ENCODE measurements at places on chromosomes 1 and 21.
A peak's percentile ranks its signal among the peaks of the same experiment; 100 is the strongest.

DNA sequence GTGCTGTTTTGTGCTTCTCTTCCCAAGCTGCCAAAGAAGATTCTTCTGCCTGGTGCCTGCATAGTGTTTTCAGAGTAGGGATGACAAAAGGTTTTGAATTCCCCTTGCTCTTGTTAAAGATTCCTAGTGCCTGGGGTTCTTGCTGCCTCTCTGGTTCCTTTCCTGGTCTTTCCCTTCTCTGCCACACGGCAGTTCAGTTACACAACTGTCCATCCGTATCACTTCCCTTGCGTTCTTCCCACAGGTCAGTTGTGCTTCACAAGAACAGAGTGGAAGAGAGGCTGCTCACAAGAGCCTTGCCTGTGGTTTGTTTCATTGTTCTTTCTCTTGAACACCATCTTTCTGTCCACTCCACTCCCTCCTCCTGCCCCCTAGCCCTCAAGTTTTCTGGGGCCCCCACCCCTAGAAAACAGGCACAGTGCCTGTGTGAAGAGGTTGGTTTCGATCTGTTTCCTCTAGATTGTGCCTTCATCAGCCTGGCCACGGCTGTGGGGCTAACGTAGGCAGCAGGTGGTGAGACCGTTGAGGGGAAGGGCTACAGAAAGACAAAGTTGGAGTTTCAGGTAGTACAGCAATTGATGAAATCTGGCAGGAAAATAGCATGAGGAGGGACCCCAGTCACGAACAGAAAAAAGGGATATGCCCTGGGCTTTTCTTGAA lies 5.8 kb downstream of the VASH2 start:
- H3K27me3 ChIP-seq: peaks cover 14% of the 10 kb centered on the region
- no peak overlapping the region for H3K4me3 ChIP-seq
- DNase-seq: no peak
- no peaks in the 10 kb centered on the region for H3K36me3 ChIP-seq
- no peak overlapping the region for H3K27ac ChIP-seq

- no peaks in the 10 kb centered on the region for H3K4me1 ChIP-seq
- H3K4me3 ChIP-seq: no peak overlapping the region
- no peaks in the 10 kb centered on the region for H3K27me3 ChIP-seq
- no peak for DNase-seq
- no peak overlapping the region for H3K27ac ChIP-seq
Measured at GRCh38 chr1:225539069-225539468, 111.2 kb upstream of the LBR start.

DNA sequence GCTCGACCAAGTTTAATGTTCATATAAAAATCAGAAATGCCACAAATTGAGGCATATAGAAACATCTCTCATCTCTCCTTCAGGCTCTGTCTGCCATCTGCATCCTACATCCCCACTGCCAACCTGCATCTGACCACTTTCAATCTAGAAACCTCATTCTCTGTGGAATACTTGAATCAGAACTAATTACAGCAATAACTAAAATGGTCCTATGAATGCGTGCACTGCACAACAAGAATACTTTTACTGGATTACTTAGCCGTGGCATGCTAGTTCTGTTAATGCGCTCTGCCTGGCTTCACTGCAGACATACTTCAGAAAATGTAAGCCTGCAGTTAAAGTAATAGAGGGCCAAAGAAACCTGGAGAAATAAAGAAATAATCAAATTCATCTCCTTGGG lies 89.8 kb upstream of the NR5A2 start:
- H3K4me1 ChIP-seq: no peaks in the 10 kb centered on the region
- no peaks in the 10 kb centered on the region for H3K27me3 ChIP-seq
- no peaks in the 10 kb centered on the region for H3K36me3 ChIP-seq
- DNase-seq: no peak
- H3K27ac ChIP-seq: no peak overlapping the region

- no peaks in the 10 kb centered on the region for H3K4me1 ChIP-seq
- no peak overlapping the region for H3K4me3 ChIP-seq
- no peak for DNase-seq
- no peak overlapping the region for H3K27ac ChIP-seq
Measured at GRCh38 chr21:38417726-38418125, 80.6 kb downstream of the ERG start.

DNA sequence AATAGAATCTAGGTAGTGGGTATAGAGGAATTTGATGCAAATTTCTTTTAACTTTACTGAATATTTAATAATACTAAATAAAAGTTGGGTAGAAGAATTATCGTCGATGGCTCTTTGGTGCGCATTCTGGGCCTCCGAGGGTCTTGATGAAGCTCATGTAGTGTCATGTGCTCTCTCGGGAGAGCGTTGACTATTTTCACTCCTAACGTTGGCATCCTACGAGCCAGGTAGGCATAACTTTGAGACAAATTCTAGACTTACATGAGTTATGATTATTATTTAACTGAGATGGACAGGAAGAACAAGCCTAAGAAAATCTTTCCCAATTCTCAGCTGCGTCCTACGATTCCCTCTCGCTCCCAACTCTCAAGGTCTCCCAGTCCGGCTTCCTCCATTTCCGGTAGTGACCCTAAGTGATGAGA lies 550 bp upstream of the PCAT6 start:
- DNase-seq: no peak
- H3K36me3 ChIP-seq: no peaks in the 10 kb centered on the region
- H3K4me3 ChIP-seq: peak overlapping the region; percentile 95
- peak overlapping the region; percentile 69 for H3K27ac ChIP-seq
- H3K27me3 ChIP-seq: no peaks in the 10 kb centered on the region
- H3K4me1 ChIP-seq: peaks cover 36% of the 10 kb centered on the region

DNA sequence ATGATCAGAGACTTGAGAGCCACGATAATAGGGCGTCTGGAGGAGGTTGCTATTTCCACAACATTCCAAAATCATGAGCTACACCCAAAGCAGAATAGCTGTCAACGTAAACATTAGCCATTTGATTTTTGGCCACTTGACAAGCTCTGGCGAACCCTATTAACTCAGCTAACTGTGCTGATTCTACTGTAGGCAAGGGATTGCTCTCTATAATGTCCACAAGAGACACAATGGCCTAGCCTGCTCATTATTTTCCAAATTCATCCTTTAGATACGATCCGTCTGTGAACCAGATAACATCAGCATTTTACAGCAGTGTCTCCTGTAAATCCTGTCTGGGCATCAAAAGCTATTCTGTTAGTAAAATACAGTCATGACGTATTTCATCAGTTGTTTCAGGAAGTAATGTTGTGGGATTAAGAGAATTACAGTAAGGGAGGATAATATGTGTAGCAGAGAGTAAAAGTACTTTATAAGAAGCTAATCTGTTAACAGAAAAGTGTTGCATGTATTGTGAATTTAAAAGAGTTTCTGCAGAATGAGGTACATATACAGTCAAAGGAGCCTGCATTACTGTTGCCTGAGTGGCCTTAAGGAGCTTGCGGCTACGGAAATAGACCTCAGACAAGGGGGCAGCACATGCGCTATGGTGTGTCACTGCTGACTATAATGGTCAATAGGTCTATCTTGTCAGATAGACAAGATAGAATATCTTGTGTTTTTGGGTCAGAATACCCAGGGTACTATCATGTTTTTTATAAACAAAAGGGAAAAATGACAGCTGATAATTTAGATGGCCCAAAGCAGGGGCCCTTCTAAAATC lies 44.9 kb upstream of the TINAGL1 start:
- H3K4me3 ChIP-seq: no peak overlapping the region
- no peaks in the 10 kb centered on the region for H3K36me3 ChIP-seq
- H3K27ac ChIP-seq: no peak overlapping the region
- no peaks in the 10 kb centered on the region for H3K4me1 ChIP-seq
- H3K27me3 ChIP-seq: peaks cover 11% of the 10 kb centered on the region
- no peak for DNase-seq

DNA sequence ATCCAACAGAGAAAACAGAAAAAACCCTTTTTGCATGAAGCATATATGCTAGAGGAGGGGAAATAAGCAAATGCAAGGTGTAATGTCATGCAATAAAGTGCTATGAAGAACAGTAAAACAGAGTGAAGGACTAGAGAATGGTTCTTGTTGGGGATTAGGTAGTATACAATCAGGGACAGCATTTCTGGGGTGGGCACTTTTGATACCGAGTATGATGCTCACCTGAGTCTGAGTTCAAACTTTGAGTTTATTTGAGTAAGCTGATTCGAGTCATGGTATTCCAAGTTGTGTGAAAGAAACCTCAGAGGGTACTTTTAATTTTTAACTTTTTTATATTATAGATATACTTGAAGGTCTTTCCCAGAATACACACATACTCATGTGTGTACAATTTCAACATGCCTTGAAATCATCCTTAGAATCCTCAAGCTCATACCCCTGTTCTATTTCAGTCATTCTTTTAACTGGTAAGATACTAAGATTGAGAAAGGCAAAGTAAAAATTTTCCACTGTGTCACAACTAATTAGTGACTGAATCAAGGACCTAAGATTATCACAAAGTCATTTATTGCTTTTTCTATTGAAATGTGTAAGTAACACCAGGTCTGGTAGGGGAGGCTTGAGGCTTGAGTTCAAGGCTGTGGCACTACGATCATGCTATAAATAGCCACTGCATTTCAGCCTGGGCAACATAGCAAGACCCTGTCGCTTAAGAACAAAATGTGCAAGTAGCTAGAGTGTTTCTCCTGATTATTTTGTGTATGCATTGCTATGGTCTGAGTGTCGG lies 12.1 kb downstream of the LRRC8B start:
- no peaks in the 10 kb centered on the region for H3K36me3 ChIP-seq
- H3K27ac ChIP-seq: no peak overlapping the region

DNA sequence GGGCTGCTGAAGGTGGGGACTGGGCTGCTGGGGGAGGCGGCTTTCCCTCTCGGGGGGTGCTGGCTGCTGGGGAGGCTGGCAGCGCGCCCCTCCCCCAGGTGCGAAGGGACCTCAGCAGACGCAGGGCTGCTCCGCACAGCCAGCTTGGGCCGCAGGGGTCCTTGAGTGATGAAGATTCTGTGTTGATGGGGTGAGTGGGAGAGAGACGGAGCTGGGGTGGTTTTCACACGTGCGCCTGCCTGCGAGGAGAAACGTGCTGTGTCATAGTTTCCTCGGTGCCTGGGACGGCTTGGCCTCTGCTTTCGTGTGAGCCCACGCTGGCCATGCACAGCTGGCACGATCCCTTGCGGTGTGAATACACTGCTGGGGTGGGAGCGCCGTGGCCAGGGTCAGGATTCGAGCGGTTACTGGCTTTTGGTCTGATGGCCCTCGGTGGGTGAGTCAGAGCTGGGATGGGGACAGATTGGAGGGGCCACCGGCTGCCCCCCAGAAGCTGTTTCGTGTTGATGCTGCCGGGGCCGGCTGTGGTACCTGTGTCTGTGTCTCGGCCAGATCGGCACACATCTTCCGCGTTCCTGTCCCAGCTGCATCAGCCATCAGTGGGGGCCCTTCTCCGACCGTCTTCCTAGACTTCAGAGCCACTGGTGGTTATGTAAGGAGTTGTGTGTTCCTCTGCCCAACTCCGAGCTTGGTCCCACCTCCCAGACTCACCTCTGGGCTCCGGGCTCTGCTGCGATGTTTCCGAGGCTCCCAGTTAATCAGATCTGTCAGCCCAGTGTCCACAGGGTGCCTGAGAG lies 24.9 kb downstream of the PRKCZ start:
- no peaks in the 10 kb centered on the region for H3K36me3 ChIP-seq
- DNase-seq: no peak
- H3K27ac ChIP-seq: no peak overlapping the region

- no peak for DNase-seq
Measured at GRCh38 chr1:11571906-11572616, 82.2 kb downstream of the FBXO2 start.
